Right lobe of liver (tissue), 6 donors: ENCODE measurements at places on chromosomes 12 and 14.
A peak's percentile ranks its signal among the peaks of the same experiment; 100 is the strongest.

DNA sequence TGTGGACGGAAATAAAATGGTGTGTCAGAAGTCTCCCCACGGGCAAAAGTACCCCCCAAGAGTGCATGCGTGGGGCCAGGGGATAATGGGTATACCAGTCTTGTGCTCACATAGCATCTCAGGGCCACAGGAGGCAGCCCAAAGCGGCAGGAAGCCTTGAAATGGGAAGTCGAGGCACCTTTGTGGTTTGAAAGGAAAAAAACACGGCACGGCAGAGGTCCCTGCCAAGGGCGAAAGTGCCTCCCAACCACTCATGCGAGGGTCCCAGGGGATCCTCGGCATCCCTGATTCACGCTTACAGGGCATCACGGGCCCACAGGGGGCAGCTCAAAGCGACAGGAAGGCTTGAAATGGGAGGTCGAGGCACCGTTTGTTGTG lies 583.2 kb downstream of the ALG10 start:
- DNase-seq = peak; percentile 25

DNA sequence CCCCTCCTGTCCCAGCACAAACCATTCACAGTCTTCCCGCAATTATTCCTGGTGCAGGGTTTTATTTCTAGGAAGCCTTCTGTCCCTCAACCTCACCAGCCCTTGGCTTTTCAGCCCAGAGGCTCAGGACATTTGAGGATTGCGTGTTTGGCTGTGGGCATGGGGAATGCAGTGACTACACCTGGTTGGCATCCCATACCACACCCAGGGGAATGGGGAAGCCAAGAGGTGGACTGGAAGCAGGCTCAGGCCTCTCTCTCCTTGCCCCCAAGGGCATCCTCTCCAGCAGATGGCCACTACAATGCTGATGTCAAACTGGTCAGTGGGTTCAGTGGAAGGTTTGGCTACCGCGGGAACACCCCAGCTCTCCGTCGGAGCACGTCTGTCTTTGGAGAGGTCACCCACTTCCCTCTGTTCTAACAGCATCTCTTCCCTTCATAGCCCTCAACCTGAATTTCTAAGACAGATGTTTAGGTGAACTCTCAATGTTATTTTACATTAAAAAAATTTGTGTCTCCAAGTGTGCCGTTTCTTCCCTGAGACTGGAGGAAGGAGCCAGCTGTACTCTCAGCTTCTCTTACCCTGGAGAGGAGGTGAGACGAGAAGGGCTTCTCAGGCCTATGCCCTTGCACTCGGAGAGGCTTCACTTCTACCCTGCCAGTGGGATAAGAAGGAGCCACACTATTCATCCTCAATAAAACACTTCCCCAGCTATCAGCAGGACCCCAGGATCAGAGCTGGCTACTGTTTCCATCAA lies 35.5 kb downstream of the DCAF4 start:
- no peak for DNase-seq

DNA sequence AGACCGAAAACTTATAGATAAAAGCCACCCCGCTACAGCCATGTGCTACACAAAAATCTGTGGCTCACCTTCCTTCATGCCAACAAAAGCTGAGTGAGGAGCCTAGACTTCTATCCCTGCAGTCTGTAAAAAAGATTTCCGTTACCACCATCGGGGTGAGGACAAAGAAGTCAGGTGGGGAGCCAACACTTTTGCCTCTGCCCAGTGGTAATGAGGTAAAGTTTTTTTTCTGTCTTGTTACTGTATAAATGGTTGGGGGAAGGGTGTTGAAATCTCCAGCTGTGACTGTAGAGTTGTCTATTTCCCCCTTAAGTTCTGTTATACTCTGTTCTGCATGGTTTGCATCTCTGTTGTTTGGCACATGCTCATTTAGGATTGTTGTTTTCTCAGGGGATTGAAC lies 707.8 kb downstream of the FLRT2 start:
- DNase-seq = no peak

GRCh38 chr12:105812366-105812765 lies 326.4 kb downstream of the NUAK1 start:
- no peak for DNase-seq
